Right cardiac atrium (tissue), 5 donors: ENCODE measurements at places on chromosomes 6 and 20. TPM values are rescaled to one million over a fixed set of nuclear protein-coding genes. Genes with fewer than 3 reads are reported as not detected.
A peak's percentile ranks its signal among the peaks of the same experiment; 100 is the strongest.

- DNase-seq, result no peak
Observed at GRCh38 chr6:113585246-113585645, 271.9 kb upstream of the MARCKS start.

DNA sequence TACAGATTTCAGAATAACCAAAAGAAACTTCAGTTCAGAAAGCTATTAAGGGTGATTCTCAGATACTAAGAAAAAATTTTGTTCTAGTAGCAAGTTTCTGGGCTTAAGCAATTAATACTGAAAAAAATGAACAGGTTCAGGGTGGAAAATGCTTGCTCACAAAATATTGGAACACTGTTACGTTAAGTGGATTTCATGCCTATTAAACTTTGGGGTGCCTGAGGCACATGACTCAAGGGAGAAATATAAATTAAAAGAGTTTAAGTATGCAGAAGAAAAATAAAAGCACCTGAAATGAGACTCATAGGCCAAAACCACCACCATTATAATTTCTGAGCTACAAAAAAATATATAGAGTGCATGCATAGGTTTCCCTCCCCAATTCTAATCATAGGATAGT is 32.3 kb upstream of the HSF2 start:
- no peak for DNase-seq

The NHLRC1 gene
- total RNA-seq, result 3.7 TPM

The TUBB2A gene
- total RNA-seq, result 26.4 TPM

DNA sequence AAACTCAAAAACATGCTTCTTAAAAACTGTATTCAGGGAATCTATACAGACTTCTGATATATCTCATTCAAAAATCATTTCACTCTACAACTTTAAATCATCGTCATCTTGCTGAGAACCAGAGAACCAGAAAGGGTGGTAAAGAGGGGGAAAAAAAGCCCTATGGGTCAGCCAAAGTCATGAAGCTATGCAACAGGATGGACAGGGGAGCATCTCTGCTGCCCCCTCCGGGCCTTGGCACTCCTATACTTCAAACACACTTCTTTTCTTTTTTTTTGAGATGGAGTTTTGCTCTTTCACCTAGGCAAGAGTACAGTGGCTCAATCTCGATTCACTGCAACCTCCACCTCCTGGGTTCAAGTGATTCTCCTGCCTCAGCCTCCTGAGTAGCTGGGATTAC is 73.5 kb upstream of the NFATC2 start:
- DNase-seq, result no peak

DNA sequence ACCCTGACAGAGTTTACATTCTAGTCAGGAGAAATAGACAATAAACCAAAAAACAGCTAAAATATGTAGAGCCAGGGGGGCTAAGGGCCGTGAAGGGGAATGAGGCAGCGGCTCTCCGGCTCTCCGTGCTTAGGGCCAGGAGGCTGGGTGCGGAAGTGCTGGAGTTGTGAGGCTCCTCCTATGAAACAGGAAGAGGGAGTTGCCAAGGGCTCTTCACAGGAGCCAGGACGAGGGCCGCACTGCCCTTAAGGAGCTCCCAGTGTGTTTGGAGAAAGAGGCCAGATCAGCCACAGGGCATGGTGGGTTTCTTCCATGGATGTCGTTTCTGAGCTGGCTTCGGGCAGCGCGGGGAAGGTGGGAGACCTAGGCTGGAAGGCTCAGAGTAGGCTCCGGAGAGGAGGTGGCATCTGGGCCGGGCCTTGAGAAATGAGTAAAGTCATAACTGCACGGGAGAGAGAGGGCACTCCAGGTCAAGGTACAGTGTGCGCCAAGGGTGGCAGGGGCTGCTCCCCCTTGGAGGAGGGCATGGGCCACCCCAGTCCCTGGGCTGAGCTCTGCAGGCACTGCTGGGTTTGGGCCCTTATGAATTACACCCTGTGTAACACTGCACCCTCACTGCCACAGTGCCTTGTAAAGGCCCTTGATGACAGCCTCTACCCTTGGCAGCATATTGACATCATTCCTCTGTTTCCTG is 20.8 kb upstream of the MLN start:
- DNase-seq, result peak; percentile 78

- DNase-seq, result no peak
Observed at GRCh38 chr20:49320460-49320859, 42.6 kb upstream of the ZNFX1 start.

The FAXC gene
- not detected for total RNA-seq

The SLC17A2 gene
- total RNA-seq, result not detected

DNA sequence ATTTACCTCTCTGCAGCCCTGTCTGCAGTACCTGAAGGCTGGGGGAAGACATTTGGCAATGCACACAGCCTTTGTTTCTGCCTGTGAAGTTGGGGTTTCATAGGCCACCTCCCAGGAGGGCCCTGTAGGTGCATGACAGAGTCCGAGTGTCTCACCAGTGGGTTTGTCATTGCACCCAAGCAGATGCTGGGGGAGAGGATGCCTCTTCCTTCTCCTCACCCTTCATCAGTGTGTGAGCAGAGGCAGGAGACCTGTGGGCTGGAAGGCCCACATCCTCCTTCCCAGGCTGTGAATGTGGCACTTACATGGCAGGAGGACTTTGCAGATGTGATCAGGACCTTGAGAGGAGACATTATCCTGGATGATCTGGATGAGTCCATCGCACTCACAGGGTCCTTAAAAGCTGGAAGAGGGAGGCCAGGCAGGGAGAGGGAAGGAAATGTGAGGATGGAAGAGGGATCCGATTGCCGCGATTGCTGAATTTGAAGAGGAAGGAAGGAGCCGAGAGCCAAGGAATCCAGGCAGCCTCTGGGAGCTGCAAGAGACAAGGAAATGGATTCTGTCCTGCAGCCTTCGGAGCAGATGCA is 30.4 kb downstream of the SYNJ2 start:
- no peak for DNase-seq

DNA sequence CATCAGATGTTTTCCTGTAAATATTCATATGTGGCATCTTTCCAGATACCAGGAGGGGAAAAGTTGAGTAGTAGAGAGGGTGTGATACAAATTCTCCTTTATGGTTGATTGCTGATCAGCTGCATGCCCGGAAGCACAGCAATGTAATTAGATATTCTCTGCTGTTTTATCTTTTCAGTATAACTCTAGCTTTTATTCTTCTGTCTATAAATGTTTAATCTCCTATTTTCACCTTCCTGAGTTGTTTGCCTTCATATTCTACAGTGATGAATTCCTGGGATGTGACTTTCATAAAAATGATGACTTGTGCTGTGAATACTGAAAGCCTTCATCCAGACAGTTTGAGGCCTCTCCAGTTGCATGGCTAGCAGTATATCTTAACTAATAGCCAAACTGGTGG is 53.7 kb downstream of the SH3BGRL2 start:
- no peak for DNase-seq

The PTPRT gene
- 0.20 TPM for total RNA-seq
